Thoracic aorta (tissue), 2 donors: ENCODE measurements at places on chromosomes 11 and 22. TPM values are rescaled to one million over a fixed set of nuclear protein-coding genes. Genes with fewer than 3 reads are reported as not detected.
A peak's percentile ranks its signal among the peaks of the same experiment; 100 is the strongest.

DNA sequence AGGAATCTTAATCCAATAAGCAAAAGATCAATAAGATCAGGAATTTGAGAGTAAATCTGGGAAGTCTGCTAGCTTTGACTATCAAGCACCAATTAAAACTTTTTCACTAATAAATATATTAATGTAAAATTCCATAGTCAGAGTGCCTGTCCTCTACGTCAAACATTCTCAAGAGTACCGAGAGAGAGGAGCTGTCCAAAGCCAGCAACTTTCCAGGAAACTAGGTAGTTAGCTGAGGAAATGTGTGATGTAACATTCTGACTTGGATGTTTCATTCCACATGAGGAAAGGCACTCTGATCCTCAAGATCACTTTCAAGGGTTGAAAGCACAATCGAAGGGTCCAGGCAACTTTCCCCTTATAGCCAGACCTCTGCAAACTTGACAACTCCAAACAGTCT, 113.2 kb downstream of the STK33 start:
- H3K27ac ChIP-seq: no peak overlapping the region
- no peak for DNase-seq
- no peaks in the 10 kb centered on the region for H3K36me3 ChIP-seq
- no peak overlapping the region for H3K4me3 ChIP-seq
- H3K4me1 ChIP-seq: no peaks in the 10 kb centered on the region
- H3K27me3 ChIP-seq: no peaks in the 10 kb centered on the region

DNA sequence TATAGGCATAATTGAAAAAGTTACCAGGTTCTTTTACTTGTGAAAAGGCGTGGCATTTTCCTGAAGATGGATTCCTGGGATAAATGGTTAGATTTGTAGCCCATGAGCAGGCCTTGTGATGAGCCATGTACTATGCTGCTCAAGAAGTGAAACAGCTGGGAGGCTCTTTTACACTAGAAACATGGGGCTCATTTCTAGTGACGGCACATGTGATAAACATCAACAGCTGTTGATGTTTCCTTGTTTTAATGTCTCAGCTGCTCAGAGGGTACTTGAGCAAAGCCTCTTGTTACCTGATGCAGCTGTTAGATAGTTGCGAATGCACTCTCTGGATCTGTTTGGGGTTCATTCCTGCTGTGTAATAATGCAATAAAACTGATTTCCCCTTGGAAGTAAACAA, 396.8 kb downstream of the GUCY1A2 start:
- no peaks in the 10 kb centered on the region for H3K4me1 ChIP-seq
- H3K27ac ChIP-seq: no peak overlapping the region
- H3K27me3 ChIP-seq: no peaks in the 10 kb centered on the region
- no peak overlapping the region for H3K4me3 ChIP-seq
- H3K36me3 ChIP-seq: no peaks in the 10 kb centered on the region

DNA sequence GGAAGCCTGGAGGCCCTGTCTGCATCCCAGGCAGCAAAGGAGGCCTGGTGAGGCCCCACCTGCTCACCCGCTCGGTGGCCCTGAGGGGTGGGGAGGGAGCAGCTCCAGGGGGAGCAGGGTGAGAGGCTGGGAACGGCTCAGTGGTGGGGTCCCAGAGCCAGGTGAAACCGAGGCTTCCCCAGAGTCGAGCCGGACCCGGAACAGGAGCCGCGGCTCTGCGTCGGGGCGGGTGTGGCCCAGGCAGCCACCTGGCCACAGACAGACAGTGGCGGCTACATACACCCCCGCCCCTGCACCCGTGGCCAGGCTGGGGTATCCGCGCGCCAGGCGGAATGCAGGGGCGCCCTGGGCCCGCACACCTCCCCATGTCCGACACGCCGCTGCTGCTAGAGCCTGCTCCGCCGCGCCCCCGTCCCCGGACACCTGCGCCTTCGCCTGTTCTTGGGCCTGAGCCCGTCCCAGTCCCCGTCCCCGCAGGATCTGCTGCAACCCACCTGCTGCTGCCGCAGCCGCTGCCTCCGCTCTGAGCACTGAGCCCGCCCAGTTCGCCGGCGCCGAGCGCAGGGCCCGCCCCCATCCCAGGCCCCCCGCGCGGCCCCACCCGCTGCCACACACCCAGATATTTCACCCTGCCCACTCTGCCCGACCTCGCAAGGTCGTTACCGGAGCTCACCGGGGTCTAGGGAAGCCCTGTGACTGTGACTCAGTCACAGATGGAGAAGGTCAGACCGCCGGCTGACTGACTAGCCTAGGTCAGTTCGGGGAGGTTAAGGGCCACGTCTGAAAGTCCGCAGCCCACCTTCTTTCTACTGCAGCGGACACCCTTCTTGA, at the start of gene SLC7A4:
Gene SLC7A4 (minus strand): TSS at position 525 of the 831 bp plus-strand sequence. CDS start 749 bp downstream, outside the sequence.
- H3K4me3 ChIP-seq: peak within 1 kb of the TSS; percentile 54
- H3K27ac ChIP-seq: no peak within 1 kb of the TSS
- no peaks in the 10 kb centered on the region for H3K4me1 ChIP-seq
- no peaks in the 10 kb centered on the region for H3K36me3 ChIP-seq

GRCh38 chr11:76090174-76090573, 116.1 kb downstream of the WNT11 start:
- no peaks in the 10 kb centered on the region for H3K27me3 ChIP-seq
- H3K36me3 ChIP-seq: no peaks in the 10 kb centered on the region
- H3K4me1 ChIP-seq: peaks cover 7% of the 10 kb centered on the region
- no peak overlapping the region for H3K4me3 ChIP-seq
- H3K27ac ChIP-seq: no peak overlapping the region
- DNase-seq: no peak

DNA sequence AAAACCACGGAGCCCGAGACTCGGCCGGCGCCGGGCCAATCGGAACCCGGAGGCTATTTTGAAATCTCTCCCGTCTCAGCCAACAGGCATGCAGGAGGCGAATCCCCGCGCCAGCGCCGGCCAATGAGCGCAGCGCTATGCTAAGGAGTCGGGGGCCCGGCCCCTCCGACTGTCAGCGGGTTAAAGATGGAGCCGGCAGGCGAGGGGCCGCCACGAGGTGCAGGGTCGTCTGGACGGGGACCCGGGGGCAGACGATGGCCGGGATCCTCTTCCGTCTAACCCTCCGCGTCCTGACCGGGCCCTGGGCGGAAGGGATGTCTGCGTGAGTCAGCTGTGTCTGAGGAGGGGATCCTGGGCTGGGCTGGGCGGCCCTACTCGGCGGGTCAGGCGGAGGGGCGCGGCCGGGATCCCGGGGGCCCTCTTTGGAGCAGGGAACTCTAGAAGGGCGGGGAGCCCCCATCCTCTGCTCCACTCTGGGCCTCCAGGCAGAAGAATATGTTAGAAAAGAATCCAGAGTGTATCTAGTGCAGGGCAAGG, 10.0 kb downstream of the SDF2L1 start:
- no peak for DNase-seq
- H3K27me3 ChIP-seq: no peaks in the 10 kb centered on the region
- H3K36me3 ChIP-seq: no peaks in the 10 kb centered on the region
- peak overlapping the region; percentile 97 for H3K4me3 ChIP-seq

Gene AHNAK
- total RNA-seq: 1,009 TPM

DNA sequence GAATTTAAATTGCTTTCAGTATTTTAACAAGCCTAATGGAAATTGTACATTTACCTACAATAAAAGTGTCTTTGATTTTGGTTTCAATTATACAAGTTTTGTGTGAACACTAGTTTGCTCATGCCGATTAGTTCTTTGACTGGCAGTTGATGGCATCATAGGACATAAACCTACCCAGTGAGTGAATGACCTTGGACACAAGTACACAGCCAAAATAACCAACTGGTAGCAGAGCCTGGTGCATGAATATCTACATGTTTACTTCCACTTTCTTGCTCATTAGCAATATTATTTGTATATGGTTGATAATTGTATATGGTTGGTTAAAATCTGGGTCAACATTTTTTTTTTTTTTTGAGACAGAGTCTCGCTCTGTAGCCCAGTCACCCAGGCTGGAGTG, 37.8 kb downstream of the STIM1 start:
- H3K27me3 ChIP-seq: no peaks in the 10 kb centered on the region
- H3K27ac ChIP-seq: no peak overlapping the region
- H3K4me3 ChIP-seq: no peak overlapping the region
- DNase-seq: no peak

GRCh38 chr22:26753125-26753862, 95.9 kb downstream of the MIAT start:
- no peak overlapping the region for H3K27ac ChIP-seq
- no peaks in the 10 kb centered on the region for H3K36me3 ChIP-seq
- H3K4me1 ChIP-seq: no peaks in the 10 kb centered on the region
- no peaks in the 10 kb centered on the region for H3K27me3 ChIP-seq
- DNase-seq: no peak
- no peak overlapping the region for H3K4me3 ChIP-seq

- no peak overlapping the region for H3K27ac ChIP-seq
- H3K4me1 ChIP-seq: no peaks in the 10 kb centered on the region
- H3K4me3 ChIP-seq: no peak overlapping the region
- no peaks in the 10 kb centered on the region for H3K27me3 ChIP-seq
These were observed 169.4 kb downstream of the TBC1D22A start for GRCh38 chr22:46931881-46932280.

DNA sequence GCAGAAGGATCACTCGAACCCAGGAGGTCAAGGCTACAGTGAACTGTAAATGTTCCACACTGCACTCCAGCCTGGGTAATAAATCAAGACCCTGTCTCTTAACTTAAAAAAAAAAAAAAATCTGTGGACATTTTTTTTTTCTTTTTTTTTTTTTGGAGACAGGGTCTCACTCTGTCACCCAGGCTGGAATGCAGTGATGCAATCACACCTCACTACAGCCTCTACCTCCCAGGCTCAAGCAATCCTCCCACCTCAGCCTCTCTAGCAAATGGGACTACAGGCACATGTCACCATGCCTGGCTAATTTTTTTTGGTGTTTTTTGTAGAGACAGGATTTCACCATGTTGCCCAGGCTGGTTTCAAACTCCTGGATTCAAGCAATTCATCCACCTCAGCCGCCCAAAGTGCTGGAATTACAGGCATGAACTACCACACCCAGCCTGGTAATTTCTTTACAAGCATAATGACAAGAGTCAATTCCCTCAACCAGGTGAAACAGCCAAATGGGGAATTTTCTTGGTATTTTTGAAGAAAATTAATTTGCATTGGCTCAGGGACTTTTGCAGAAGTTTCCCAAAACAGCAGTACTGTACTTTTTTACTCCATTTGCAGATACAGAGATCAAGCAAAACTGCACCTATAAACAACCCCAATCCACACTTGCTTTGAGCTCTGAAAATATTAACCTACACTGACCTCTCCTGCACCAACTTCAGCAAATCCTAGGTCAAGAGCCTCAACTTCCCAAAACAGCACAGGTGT, 44.0 kb downstream of the MRTFA start:
- H3K4me1 ChIP-seq: peaks cover 17% of the 10 kb centered on the region
- H3K27ac ChIP-seq: no peak overlapping the region
- DNase-seq: no peak
- H3K36me3 ChIP-seq: no peaks in the 10 kb centered on the region
- no peak overlapping the region for H3K4me3 ChIP-seq

DNA sequence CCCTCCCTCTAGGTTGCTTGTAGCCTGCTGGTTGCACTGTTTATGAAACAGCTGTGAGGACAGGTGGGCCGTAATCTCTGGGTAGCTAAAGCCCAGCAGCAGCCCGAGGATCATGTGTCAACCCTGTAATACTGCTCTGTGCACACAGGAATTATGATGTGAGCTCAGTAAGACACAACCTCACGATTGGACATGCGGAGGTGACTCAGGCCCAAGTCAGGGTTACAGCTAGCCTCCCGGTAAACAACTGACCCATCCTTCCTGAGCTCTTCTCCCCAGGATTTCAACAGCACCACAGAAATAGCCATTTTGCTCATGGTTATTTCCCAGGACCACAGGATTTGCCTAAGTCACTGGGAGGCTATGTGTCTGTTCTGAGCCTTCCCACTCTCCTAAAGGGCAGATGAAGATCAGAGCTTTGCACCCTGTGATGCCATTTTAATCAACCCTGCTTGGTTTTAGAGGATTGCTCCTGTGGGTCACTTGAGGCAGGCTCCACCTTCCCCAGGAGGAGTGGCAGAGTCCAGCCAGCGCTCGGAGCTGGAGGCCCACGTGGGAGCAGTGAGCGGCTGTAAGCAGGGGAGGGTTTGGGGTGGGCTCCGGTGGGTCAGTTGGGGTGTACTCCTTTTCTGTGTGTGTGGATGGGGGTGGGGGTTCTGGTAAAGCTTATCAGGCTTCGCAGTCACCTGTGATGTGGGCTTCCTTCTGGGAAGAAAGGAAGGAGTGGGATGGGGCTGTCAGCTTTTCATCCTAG, at the start of gene AMPD3:
Gene AMPD3 (plus strand): TSS at position 387 of the 754 bp plus-strand sequence. CDS start 6,256 bp downstream, outside the sequence.
- peak within 1 kb of the TSS; percentile 59 for H3K4me3 ChIP-seq
- H3K36me3 ChIP-seq: no peaks in the 10 kb centered on the region
- DNase-seq: no peak
- H3K27ac ChIP-seq: no peak within 1 kb of the TSS
- no peaks in the 10 kb centered on the region for H3K4me1 ChIP-seq
- H3K27me3 ChIP-seq: no peaks in the 10 kb centered on the region

DNA sequence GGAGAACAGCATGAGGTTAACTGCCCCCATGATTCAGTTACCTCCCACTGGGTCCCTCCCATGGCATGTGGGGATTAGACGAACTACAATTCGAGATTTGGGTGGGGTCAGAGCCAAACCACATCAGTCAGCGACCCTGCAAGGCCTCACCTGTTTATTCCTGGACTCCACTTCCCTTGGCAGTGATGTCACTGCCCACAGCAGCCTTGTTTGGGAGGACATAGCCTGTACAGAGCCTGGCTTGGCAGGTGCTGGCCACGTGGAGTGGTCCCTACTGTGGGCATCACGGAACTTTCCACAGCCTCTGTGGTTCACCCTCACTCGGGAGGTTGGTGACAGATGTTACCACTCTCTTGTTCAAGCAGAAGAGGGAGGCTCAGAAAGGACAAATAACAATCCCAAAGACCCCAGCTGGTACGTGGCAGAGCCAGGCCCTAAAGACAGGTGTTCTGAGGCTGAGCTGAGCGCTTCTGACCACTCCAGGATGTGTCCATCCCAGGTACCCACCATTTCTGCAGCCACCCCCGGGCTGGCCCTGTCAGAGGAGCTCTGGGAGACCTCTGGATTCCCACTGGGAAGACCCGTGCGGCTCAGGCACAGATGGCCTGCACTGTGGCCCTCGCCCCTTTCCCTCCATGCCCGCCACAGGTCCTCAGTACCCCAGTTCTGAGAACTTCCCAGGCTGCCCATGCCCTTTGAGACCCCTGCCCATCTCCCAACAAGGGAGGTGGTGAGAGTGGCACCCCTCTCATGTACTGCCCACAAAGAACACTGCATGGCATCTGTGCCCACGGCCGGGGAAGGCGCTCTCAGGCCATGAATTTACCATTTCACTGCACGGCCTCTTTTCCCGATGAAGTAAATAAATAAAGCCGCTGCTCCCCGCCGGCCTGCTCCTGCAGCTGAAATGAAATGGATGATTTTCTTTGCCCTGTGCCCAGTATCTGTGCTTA, 605.8 kb downstream of the TBC1D22A start:
- H3K27me3 ChIP-seq: no peaks in the 10 kb centered on the region
- no peaks in the 10 kb centered on the region for H3K4me1 ChIP-seq
- H3K27ac ChIP-seq: no peak overlapping the region
- no peaks in the 10 kb centered on the region for H3K36me3 ChIP-seq
- no peak overlapping the region for H3K4me3 ChIP-seq
- no peak for DNase-seq
